ENCODE measurements at places on chromosomes 16 and 17. TPM values are rescaled to one million over a fixed set of nuclear protein-coding genes. Genes with fewer than 3 reads are reported as not detected.
A peak's percentile ranks its signal among the peaks of the same experiment; 100 is the strongest.

RNU2-1 gene
- not detected for total RNA-seq

DUSP3 gene
- total RNA-seq, result 43.5 TPM

EVPL gene
- total RNA-seq, result 115 TPM

ZFPM1 gene
- 1.7 TPM for total RNA-seq

RNF135 gene
- 21.1 TPM for total RNA-seq

CCL14 gene
- total RNA-seq, result 93.1 TPM

CX3CL1 gene
- total RNA-seq, result 24.8 TPM

SDR42E2 gene
- not detected for total RNA-seq

ANKFN1 gene
- 3.4 TPM for total RNA-seq

- DNase-seq, result no peak
Observed at GRCh38 chr16:77540646-77541045, 105.8 kb upstream of the ADAMTS18 start.

- DNase-seq, result no peak
Observed at GRCh38 chr17:81013642-81014041, 21.3 kb upstream of the BAIAP2 start.

GRCh38 chr17:81961087-81961511 lies at the start of gene NOTUM:
Gene NOTUM, minus strand, starts transcription at chr17:81961187. Its CDS starts 278 bp downstream, at chr17:81960909.
- no peak for DNase-seq

DNA sequence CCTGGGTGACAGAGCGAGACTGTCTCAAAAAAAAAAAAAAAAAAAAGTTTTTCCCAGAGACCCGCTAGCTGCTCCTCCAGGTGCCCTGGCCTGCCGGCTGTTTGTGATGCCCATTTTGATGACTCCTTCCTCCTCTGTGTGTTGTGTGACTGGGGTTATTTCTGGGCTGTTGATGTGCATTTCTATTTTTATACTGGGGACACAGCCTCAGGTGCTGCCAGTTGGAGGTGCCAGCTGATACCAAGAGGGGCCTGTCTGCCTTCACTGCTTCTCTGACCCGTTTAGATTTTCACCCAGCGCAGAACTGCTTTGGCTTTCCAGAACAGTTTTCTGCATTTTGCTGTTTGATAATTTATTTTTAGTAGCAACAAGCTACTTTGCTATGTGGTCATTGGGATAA lies 6.7 kb downstream of the PLA2G15 start:
- no peak for DNase-seq

- no peak for DNase-seq
Observed at GRCh38 chr17:50452630-50453300, 15.9 kb downstream of the CHAD start.

DNA sequence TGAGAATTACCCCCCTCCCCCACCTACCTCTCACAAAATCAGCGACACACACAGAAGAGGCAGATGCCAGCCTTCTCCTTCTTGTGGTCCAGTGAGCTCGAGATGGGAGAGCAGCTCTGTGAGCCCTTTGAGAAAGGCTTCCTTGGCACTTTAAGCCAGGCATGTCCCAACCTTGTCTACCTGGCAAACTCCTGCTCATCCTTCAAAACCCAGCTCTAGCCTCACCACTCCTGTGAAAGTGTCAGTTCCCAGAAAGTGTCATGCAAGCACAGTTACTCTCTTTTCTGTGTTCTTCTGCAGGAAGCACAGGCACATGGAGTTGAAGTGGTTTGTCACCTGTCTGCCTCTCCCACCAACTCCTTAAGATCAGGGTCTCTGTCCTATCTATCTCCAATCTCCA lies 1.6 kb downstream of the TMEM98 start:
- no peak for DNase-seq

GRCh38 chr16:27679899-27680298 lies 130.0 kb downstream of the KATNIP start:
- no peak for DNase-seq

DNA sequence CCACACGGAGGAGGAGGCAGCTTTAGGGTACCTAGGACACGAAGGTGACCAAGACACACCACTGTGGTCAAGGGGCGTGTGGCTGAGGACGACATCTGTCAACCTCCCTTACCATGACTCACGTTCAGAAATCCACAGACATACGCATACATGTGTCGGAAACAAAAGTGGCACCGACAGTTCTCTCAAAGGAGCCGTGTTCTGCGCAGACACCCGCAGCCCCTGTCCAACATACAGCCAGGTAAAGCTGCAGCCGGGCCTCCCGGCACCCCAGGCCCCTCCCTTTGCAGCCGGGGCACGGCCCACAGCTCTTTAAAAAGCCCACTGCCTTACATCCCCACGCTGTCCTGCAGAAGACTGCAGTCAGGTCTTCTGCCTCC lies 40.5 kb upstream of the KLHDC4 start:
- no peak for DNase-seq

GRCh38 chr17:32880671-32881453 lies 3.9 kb upstream of the MYO1D start:
- no peak for DNase-seq

- no peak for DNase-seq
Observed at GRCh38 chr16:12231666-12232065, 255.1 kb downstream of the SNX29 start.

GRCh38 chr17:46190763-46191162 lies 2.5 kb downstream of the KANSL1 start:
- DNase-seq, result no peak

DNA sequence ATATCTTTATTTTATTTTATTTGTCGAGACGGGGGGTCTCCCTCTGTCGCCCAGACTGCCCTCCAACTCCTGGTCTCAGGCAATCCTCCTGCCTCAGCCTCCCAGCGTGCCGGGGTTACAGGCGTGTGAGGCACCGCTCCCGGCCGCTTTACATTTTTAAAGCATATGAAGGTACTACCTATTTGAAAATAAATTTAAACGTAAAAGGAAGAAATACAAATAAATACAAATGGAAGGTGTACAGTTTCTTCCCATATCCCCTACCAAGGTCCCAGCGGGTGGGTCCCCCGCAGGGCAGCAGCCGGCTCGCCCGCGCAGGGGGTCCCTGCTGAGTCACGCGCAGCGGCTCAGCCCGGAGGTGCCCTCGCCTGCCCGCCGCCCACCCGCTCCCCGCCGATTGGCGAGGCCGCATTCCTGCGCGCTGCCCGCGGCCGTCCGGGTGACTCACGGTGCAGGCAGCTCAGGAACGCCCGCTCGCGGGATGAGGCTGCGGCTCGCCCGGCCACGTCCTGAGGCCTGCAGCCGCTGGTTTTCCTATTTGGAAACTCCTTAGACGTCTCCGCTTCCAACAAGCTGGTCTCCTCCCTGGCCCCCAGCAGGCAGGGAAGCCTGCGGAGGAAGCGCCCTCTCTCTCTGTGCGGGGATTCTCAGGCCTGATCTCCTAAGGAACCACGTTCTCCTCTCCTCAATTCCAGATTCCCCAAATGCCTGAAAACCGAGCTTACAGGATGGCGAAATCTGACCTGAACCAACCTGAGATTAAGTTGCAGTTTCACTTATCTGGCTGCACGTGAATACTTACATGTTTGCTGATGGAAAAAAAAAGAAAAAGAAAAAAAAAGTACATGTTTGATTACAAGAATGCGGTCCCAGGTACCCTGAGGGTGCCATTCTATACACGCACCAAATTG lies 54.8 kb upstream of the MAP3K14 start:
- peak; percentile 84 for DNase-seq

- DNase-seq, result no peak
Observed at GRCh38 chr17:44887971-44888954, 11.0 kb downstream of the EFTUD2 start.

DNA sequence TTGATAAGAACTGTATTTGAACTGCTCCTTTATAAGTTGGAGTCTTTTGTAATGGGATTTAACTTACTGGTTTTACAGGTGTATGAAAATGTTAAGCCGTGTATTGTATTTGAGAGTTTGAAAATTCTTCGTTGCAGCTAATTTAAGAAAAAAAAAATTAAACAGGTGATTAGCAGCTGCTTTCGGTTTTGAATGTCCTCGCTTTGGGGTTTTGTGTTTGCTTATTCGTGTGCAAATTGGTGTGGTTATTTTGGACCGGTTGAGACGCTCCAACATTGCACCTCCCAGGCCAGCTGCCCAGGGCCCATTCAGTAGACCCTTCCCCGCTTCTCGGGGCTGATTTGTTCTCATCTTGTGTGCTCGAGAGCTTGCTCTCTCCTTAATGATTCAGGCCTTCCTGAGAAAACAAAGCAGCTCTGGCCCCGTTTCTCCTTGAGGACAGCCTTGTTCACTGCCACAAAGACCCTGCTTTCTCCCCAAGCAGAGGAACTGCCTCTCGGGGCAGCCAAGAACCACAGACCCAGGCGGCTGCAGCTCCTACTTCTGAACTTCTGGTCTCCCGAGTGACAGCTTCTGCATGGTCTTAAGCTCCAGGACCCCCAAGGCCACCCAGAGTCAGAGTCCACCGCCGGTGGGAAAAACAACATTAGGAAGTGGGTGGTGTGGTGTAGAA lies 100.5 kb downstream of the MSI2 start:
- DNase-seq, result no peak

GRCh38 chr17:78535273-78536197 lies 41.7 kb downstream of the DNAH17 start:
- DNase-seq, result no peak

All from vagina (tissue), 2 donors.